ENCODE measurements at places on chromosomes 12 and 14.

- DNase-seq, result no peak
Measured at GRCh38 chr12:98419081-98419794, 96.2 kb upstream of the TMPO start.

- DNase-seq, result peak; percentile 89
Measured at GRCh38 chr14:70888681-70889175, 18.5 kb upstream of the PCNX1 start.

GRCh38 chr14:84483072-84483420, 1046.9 kb upstream of the FLRT2 start:
- DNase-seq, result no peak

GRCh38 chr14:76101391-76102379, 50.0 kb upstream of the GPATCH2L start:
- DNase-seq, result no peak

DNA sequence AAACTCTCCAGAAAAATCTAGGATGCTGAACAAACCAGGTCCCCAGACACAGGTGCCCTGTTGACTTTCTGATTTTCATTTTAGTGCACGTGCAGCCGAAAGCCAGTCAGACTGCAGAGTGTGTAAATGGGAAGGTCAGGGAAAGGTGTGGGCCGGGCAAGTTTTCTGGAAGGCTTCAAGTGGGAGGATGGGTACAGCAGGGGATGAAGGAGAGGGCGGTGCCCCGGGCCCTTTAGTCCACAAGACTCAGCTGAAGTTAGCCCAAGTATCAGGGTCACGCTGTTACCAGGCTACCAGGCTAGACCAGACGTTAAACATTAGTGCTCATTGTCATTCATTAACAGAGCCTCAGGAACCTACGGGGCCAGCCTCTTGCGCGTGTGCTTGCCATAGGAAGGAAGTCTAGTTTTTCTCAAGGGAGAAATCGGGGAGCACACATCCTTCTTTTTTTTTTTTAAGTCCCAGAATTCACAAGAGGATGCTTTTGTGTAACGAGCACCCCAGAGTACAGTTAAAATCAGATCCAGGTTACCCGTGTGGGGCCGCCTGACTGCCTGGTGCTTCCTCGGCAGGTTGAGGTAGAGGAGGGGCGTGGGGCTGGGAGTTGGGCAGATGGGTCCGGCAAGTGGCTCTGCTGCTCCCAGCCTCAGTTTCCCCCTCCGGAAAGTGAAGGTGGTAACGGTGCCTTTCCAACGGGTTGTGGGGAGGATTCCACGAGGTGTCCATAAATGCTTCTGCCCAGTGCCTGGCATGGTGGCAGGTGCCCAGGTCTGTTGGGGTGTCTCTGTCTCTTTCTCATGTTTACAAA, 19.1 kb downstream of the BCL7A start:
- DNase-seq, result no peak

- peak; percentile 30 for DNase-seq
Measured at GRCh38 chr12:14664434-14665023, 31.9 kb downstream of the GUCY2C start.

DNA sequence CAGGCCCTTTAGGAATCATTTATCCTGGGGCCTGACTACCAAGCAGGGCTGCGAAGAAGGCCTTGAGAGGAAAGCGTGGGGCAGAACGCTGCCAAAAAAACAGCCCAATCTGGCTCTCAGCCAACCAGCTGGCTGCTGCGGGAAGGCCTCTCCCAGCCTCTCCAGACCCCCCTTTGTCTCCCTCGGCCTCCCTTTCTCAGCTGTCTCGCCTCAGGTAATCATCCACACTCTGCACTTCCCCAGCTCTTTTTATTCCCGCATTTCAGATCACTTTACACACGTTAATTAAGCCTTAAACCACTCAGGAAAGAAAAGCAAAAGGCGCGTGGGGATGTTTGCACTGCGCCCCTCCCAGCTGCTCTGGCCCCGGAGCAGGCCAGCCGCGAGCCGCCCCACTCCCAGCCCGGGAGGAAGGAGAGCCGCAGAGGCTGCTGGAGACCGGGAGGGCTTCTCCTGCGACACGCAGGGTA, 208.2 kb upstream of the FOXN3 start:
- no peak for DNase-seq

DNA sequence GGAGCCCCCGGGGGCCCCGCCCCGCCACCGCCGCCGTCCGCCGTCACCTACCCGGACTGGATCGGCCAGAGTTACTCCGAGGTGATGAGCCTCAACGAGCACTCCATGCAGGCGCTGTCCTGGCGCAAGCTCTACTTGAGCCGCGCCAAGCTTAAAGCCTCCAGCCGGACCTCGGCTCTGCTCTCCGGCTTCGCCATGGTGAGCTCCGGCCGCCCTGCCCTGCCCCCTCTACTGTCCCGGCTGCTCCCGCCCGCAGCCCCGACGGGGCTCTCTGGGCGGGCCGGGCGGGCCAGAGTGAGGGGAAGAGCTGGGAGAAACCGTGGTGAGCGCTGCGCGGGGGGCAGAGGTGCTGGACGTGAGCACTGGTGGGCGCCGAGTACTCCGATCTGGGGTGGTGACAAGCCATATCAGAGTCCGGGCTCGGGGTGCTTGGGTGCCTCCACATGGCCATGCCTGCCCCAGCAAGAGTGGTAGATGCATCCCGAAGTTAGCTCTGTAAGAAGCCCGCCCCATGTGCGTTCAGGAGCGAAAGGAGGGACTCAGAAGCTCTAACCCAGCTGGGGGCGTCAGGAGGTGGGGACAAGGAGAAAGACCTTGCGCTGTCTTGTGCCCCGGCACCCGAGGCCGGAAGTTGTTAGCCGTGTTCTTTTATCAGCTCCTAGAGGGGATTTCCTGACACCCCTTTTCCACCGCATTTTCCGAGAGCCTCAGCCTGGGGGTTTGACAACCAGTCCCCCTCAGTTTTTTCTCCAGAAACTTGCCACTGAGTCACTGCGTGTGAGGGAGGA, 717 bp downstream of the ORAI1 start:
- peak; percentile 54 for DNase-seq

GRCh38 chr14:68779761-68780323, 13.0 kb downstream of the ZFP36L1 start:
- no peak for DNase-seq

GRCh38 chr14:93879362-93879983, 47.7 kb upstream of the FAM181A start:
- no peak for DNase-seq

DNA sequence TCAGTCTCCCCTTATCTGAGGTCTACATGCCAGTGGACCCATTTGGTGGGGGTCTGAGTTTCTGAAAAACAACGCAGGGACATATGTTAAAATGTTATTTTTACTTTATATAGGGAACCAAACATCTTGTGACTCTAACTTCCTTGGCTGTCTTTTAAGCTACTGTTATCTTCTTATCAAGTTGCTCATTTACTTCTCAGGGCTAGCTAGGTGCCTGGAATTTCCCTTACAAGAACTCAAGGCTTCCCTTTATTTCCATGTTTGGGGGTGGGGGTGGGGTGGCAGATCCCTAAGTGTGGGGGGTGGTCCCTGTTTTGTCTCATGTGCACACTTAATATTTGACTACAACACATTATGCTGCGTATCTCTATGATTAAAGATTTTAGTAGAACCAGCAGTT, 31.6 kb downstream of the PPP1R36 start:
- DNase-seq, result no peak

DNA sequence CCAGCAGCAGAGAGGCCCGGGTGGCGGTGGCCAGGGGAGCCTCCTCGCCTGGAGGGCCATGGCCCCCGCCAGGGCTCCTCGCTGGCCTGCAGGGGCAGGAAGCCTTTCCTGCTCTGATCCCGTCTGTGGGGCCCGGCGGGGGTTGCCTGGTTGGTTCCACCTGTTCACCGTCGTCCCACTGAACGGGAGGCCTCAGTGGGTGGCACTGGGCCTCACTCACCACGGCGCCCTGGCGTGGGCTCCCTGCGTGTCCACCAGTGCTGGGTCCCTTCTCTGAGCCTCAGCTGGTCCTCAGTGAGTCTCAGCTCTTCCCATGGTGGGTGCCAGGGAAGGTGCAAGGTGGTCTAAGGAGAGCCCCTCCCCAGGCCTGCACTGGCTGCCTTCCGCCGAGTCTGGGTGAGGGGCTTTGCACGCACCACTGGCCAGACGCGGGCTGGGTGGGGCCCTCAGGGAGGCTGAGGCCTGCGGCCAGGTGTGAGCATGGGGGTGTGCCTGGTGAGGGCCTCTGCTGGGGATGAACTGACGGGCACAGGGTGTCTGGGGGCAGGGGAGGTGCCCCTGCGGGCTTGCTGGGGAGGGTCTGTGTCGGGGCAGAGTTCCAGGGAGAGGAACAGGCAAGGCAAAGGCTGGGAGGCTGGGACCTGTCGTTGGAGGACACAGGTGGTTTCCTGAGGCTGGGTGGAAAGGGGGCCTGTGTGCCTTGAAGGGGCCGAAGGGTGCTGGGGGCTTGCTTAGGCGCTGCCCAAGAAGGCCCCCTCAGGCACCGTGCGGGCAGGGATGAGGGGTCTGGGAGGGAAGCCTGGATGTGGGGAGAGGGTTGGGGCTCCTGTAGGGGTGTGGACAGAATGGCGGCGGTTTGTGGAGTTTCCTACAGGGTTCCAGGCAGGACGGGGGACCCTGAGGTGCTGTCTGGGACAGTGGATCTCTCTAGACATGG, 339.8 kb downstream of the TMEM121 start:
- DNase-seq, result no peak

DNA sequence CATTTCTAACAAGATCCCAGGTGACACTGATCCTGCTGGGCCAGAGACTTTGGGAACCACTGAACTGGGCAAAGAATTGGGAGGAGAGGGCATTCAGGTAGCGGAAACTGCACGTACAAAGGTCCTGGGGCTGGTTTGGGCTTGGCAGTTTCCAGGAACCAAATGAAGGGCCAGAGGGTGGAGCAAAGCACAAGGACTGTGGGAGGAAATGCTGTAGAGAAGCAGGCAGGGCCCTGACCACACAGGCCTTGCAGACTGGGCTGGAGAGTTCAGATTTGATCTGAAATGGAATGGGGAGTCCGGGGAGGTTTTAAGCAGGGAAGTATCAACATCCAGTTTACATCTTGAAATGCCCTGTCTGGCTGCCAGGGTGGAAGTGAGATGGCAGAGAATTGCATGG, 195.1 kb downstream of the PHETA1 start:
- DNase-seq, result no peak

DNA sequence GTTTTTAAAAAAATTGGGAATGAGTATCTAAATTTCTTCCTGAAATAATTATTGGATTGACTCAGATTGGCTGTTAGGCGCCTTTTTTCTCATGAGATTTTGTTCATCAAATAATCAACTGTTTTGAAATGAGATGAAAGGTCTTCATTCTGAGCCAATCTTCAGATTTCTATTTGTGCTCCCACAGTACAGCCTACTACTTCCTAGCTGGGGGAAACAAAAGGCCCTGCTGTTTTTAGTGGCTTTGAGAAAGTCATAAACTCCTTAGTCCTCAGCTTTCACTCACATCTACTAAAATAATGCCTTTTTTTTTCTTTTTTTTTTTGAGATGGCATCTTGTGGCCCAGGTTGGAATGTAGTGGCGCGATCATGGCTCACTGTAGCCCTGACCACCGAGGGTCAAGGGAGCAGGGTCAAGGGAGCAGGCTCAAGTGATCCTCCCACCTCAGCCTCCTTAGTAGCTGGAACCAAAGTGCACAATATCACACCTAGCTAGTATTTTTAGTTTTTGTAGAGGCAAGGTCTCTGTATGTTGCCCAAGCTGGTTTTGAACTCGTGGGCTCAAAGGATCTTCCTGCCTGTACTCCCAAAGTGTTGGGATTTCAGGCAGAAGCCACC, 15.2 kb downstream of the NACA start:
- DNase-seq, result no peak

GRCh38 chr14:57302883-57303282, 34.1 kb downstream of the AP5M1 start:
- no peak for DNase-seq

DNA sequence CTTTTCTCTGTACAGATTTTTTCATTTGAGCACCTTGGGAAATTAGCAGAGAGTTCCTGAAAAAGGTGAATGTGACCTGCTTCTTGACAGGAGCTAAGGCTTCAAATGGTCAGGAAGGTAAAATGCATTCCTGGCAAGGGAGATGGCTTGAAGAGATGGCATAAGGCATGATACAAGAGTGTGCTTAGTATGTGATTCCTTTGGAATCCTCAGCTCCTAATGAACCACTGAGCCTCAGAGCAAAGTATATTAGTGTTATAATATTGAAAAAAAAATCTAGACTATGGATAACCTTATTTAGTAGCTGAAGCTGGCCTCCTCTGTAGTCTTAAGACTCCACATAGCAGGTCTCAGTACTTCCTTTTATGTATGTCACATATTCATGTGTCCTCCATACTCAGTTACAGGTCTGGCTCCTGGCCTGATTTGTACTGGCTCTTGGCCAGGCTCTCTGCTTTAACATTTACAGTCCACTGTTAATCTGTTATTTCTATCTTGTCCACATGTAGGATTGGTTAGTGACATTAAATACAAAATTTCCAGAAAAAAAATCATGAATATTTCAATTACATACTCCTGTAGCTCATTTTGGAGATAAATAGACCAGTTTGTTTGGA, 17.9 kb downstream of the TOGARAM1 start:
- no peak for DNase-seq

- DNase-seq, result no peak
Measured at GRCh38 chr14:98944989-98945388, 327.0 kb downstream of the BCL11B start.

- no peak for DNase-seq
Measured at GRCh38 chr12:125907351-125907750, 842.1 kb downstream of the AACS start.

DNA sequence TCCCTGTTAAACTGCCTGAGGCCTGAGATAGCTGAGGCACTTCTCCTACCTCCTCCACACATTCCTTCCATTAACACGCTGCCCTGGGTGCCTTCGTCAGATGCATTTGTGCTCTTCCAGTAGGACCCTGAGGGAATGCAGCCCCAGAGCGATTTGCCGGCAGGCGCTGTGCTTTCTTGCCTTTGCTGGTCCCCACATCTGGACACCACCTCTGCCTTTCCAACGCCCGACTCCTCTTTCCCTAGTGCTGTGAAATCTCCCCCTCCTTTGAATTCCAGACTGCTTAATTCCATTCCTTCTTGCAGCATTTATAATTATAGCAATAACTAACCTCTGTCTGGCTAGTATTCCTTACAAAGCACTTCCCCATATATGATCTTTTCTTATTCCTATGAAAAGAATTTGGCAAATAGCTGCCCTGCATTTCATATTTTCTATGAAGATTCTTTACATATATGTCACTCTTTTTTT, 88.4 kb downstream of the C12orf75 start:
- no peak for DNase-seq

DNA sequence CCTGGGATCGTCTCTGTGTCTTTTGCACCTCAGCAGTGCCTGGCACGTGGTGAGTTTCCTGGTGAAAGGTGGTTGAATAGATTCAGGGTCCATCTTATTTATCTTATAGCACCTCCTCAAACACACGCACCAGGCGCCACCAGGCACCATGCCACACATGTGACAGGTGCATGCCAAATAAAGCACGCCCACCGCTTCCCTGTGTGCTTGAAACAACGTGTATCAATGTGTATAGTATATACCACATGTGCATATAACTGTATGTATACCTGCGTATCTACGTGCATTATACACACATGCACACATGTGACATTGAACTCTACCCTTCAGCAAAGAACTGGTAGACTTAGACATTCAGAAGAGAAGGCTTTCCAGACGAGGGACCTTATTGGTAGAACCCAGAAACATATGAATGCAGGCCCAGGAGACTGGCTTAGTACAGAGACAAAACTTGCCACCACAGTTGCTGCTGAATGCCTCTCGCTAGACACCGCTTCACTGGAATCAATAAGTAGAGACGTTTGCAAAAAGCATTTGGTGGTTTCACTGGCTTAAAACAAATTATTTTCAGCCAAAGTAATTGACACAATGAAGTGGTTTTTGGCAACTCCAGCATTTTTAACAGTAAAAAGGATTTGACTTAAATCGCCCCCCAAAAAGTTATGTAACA, 10.0 kb downstream of the EML1 start:
- DNase-seq, result no peak

- peak; percentile 65 for DNase-seq
Measured at GRCh38 chr12:117587631-117588287, 226.3 kb upstream of the NOS1 start.

All from RWPE1 (cell line).